ENCODE measurements at places on chromosomes 2 and 18.

DNA sequence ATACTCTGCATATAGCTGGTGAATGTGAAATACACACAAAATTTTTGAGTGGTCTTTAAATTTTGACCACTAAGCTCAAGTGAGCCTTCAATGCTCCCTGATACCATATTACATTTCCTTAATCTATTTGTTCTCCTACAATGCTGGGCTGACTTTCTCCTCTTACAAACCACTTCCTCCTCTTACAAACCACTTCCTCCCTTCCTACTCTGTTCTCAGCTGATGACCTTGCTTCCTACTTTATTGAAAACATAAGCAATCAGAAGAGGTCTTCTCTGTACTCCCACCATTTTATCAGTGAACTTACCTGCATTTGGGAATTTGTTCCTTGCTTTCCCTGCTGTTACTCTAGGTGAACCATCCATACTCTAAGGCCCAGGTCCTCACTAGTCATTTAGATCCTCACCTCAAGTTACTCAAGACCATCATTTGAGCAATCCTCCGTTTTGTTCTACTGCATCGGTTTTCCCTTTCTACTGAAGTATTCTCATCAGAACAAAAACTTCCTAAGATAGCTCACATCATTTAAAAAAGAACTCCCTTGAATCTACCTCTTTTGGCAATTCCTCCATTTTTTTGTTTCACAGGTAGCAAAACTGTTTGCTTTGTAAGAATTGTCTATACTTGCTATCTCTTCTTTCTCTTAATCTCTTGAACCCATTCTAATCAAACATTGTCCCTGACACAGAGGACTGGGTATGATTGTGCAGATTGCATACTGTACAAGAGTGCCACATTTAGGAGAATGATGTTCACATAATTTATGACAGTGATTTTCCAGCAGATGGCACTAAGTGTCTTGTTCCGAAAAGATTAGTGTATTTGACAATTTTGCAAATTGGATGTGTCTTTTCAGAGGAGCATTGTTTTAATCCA is 96.5 kb downstream of the EPB41L5 start:
- DNase-seq: peak; percentile 76

GRCh38 chr18:67520351-67520921 is 3.9 kb upstream of the DSEL start:
- peak; percentile 85 for DNase-seq

DNA sequence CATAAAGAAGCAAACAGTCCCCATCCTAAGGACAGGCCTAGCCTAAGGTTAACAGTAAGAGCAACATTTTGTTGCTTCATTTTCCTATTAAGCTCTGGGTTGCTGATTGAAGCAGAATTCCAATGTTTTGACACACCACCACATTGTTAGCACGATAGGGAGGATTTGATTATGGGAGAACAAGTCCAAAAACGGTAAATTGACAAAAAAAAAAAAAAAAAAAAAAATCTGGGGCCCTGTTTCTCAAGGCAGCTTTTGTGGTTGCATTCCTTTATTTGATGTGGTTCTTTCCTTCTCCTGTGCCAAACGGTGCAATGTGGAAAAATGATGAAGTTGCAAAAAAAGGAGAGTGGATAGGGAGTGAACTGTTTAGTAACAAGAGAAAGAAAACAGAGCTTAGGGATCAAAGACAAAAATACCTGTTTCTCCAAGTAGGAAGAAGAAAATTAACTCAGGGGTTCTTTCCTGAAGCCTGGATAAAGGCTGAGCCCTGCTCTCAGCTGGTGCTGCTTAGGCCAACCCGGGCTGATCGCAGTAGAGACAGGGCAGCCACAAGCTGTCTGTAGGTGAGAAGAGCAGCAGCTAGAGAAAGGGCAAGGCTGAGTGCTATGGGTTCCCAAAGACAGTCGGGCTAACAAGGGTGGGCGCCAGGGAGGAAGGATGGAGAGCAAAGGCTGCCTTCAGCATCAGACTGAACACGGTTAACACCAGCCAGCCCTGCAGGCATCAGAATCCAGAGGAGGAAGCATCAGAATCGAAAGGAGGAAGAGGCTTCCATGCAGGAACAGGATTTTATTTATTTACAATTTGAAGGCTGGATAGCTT is 167.8 kb upstream of the FOSL2 start:
- peak; percentile 95 for DNase-seq

DNA sequence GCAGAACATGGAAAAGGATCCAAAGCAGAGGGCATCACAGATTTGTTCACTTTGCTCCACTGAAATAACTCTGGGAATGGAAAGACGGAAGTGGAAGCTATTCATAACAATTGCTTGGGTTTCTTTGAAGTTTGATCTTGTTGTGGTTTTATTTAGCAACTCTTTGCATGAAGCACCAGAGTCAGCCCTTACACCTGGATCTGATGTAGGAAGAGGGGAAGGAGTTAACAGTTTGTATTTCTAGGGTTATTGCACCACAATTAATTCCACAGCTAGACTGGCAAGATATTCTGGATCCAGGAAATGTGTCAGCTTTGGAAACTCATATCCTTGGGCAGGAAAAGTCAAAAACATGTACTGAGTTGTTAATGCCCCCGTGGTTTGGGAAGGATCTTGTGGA is 1143.4 kb downstream of the CNTNAP5 start:
- no peak for DNase-seq

DNA sequence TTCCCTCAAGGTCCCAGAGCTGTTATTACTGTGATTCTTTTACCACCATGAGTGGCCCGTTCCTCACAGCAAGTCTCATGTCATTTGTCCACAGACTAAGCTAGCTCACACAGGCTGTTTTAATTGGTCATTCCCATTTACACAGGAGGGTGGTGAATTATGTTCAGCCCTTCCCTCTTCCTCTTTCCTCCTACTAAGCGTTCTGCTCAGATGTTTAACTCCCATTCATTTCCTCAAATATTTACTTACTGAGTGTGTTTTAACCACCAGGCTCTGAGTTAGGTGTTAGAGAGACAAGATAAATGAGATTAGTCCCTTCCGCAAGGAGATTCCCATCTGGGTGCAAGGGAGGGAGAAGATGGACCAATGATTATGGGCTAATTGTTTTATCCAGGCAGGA is 403.6 kb upstream of the ACVR2A start:
- DNase-seq: no peak

GRCh38 chr18:56853961-56854360 is 202.8 kb downstream of the WDR7 start:
- DNase-seq: no peak

- DNase-seq: no peak
Observed at GRCh38 chr2:95344656-95345055, 47.5 kb downstream of the KCNIP3 start.

DNA sequence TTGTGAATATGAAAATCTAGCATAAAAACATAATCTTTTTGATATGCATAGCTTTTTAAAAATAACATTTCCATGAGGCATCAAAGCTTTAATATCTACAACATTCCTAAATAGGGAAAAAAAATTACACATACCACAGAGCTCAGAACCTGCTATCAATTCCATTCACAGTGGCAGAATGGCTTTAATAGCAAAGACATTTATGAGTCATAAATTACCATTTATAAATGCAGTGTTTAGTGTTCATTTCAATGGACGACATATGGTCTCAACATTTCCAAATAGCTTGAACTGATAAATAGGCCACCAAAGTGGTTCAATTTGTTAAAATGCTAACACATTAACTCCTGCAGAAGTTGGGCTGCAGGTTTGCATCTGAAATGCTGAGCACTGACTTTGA is 600.6 kb upstream of the SETBP1 start:
- peak; percentile 6 for DNase-seq
